Activated B cell treated with CpG ODN at 0.5 μM for 24 hours (primary cell): ENCODE measurements at places on chromosomes 13 and 19.
A peak's percentile ranks its signal among the peaks of the same experiment; 100 is the strongest.

DNA sequence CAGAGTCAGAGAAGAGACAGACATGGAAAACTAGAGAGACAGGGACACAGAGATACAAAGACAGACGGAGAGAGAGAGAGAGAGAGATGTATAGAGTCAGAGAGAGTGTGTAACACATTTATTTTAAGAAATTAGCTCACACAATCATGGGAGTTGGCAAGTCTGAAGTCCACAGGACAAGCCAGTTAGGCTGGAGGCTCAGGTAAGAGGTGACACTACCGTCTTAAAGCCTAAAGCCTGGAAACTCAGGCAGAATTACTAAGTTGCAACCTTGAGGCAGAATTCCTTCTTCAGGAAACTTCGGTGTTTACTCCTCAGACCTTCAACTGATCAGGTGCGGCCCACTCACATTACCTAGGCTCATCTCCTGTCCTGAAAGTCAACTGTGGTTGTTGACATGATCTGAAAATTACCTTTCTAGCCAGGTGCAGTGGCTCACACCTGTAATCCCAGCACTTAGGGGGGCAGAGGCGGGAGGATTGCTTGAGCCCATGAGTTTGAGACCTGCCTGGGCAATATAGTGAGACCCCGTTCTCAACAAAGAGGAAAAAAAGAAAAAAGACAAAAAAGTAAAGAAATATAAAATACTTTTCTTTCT is 2.8 kb upstream of the TNFSF14 start:
- DNase-seq = no peak

- DNase-seq = no peak
Observed at GRCh38 chr13:113599391-113599790, 14.8 kb downstream of the TFDP1 start.

GRCh38 chr13:67258482-67258881 is 28.3 kb upstream of the PCDH9 start:
- no peak for DNase-seq

DNA sequence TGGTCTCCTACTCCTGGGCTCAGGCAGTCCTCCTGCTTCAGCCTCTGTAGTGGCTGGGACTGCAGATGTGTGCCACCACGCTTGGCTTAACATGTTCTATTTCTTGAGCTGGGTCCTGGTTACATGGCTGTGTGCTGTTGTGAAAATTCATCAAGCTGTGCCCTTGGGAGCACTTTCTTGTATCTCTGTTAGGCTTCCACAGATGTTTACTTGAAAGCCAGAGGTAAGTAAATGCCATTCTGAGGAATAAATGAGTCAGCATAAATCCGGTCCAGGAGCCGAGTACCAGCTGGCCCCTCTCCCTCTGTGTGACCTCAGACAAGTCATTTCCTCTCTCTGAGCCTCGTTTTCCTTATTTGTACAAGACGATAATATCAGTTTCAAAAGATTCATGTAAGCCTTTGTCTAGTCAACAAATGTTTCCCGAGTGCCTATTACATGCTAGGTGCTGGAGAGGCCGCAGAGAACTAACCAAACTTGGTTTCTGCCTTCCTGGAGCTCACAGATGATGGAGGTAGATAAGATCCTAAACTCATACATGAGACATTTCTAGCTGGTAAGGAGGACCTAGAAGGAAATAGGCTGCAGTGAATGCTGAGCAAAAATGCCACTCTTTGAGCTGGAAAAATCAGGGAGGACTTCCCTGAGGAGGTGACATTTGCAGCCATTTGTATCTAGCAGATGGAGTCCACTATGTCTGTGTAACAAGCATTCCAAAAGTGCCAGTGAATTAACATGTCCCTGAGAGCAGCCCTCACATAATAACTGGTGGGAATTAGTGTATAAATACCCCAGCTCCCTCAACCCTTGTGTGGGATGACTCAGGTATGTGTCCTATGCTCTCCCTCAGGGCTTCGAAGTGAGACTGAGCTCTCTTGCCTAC is 2.7 kb upstream of the RASAL3 start:
- no peak for DNase-seq

DNA sequence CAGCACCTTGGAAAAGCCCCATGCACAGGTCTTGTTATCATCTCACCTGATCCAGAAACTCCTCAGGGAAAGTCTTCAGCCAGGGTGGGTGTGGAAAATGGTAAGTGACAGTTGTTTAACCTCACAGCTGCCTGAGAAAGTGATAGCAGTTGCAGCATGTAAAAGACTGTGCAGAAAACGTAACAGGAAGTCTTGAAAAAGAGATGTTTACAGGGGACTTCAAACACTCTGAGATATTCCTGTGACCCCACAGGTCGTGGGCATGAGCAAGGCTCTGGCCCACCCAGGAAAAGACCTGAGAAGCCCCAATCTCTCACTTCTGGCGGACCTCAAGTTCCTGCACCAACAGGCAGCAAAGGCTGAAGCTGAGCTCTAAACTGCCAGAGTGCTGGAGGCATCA is 826.9 kb downstream of the UQCRFS1 start:
- no peak for DNase-seq

- DNase-seq = no peak
Observed at GRCh38 chr19:16435238-16435917, 36.4 kb downstream of the EPS15L1 start.

- DNase-seq = peak; percentile 38
Observed at GRCh38 chr13:50126993-50127725, 111.9 kb downstream of the KCNRG start.

- DNase-seq = no peak
Observed at GRCh38 chr19:20471431-20471830, 94.2 kb downstream of the ZNF737 start.

GRCh38 chr13:23377983-23378632 is 55.4 kb downstream of the SACS start:
- DNase-seq = peak; percentile 27
